Ovary (tissue), 10 donors: ENCODE measurements at places on chromosomes 16 and 17. TPM values are rescaled to one million over a fixed set of nuclear protein-coding genes. Genes with fewer than 3 reads are reported as not detected.

CD300H gene
- total RNA-seq = not detected

KRT39 gene
- 0.69 TPM for total RNA-seq

ERI2 gene
- total RNA-seq = 6.4 TPM

TBC1D3D gene
- total RNA-seq = not detected

ADORA2B gene
- total RNA-seq = not detected

AARS1 gene
- total RNA-seq = 48.3 TPM

TBC1D3B gene
- total RNA-seq = 2.1 TPM

DNA sequence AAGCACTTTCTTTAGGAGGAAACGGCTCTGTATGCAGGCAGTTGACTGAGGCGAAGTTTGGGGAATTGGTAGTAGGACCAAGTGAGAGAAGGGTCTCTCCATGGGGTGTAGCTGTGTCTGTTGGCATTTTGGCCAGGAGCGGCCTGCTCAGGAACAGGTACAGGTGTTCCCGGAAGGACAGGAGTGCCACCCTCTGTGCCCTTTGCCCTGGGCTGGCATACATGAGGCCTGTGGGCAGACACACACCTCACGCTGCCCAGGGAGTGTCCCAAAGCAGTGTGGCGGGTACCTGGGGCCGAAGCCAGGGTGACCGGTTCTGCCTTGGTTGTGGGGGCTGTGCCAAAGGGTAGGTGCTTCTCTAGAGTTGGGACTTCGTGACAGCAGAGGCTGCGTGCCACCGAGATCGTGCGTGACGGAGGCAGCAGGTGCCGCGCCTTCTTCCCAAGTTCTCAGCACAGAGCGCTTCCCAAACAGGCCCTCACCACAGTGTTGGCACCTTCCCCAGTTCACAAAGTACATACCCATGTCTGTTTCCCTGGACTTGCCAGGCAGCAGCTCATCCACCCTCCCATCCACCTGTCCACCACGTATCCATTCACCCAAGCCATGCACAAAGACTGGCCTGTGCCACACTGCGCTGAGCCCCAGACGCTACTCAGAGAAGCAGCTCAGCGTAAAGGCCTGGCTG lies 19.9 kb upstream of the TCF25 start:
- DNase-seq = no peak

GRCh38 chr17:61160204-61160603 lies 239.4 kb upstream of the TBX2 start:
- DNase-seq = no peak

GRCh38 chr17:76687298-76688164 lies 23.2 kb downstream of the MXRA7 start:
- peak; percentile 62 for DNase-seq

- no peak for DNase-seq
Observed at GRCh38 chr17:45197108-45197507, 24.6 kb upstream of the FMNL1 start.

DNA sequence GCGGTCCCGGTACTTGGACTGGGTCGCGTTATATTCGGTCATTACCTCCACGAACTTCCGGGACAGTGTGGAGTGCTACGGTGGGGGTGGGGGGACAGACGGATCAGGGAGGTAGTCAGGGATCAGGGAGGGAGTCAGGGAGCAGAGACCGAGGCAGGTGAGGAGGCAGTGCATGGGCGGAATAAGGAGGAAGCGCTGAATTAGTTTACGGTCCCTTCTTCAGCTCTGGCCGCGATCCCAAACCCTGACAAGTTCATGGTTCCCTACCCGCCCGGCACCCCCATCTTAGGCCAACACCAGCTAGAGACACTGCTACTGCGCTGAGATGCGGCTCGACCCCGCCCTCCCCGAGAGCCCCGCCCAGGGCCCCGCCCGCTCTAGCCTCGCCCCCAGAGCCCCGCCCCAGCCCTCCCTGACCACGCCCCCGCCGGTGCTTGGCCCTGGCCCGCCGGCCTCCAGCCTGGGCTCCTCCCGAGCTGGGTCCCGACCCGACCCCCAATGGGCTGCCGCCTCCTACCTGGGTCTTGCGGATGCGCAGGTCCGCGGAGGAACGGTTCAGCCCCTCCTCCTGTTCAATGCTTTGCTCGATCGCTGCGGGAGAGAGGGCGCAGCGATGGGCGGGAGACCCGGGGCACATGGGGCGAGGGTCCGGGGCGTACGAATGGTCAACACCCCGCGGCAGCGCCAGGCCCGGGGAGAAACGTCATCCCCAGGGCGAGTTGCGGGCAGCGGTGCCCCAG lies 12.1 kb downstream of the HSD3B7 start:
- peak; percentile 76 for DNase-seq

DNA sequence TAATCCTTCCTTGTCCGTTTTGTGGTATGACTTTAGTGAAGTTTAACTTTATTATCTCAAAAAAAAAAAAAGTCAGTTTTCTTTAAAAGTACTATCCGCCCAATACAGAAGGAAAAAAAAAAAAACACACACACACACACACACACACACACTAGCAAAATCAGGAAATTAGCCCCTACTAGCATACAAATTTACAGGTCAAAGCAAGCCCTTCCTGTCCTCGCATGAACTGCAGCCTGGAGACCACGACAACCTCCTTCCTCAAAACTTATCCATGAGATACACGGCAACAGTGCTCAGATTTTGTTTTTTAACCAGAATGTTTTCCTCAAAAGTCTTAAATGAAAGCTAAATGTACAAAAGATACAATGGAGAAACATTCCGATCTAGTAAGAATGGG lies 16.2 kb downstream of the NCOR1 start:
- no peak for DNase-seq

DNA sequence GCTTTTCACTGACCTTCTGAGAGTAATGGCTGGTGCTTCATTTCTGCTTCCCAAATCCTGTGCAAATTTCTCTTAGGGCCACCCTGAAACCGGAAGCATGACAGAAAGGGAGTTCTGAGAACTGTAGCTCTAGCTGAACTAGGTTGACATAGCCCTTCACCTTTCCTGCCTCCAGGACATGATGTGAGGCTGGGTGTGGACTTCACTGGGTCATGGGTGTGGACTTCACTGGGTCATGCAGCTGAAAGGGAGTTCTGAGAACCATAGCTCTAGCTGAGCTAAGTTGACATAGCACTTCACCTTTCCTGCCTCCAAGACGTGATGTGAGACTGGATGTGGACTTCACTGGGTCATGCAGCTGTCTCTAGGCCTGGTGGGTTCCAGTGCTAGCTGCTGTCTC lies 54.3 kb upstream of the NLRP1 start:
- no peak for DNase-seq

GRCh38 chr17:46121841-46122485 lies 71.3 kb downstream of the KANSL1 start:
- DNase-seq = no peak

GRCh38 chr16:526181-527014 lies 1.1 kb upstream of the CAPN15 start:
- peak; percentile 61 for DNase-seq

DNA sequence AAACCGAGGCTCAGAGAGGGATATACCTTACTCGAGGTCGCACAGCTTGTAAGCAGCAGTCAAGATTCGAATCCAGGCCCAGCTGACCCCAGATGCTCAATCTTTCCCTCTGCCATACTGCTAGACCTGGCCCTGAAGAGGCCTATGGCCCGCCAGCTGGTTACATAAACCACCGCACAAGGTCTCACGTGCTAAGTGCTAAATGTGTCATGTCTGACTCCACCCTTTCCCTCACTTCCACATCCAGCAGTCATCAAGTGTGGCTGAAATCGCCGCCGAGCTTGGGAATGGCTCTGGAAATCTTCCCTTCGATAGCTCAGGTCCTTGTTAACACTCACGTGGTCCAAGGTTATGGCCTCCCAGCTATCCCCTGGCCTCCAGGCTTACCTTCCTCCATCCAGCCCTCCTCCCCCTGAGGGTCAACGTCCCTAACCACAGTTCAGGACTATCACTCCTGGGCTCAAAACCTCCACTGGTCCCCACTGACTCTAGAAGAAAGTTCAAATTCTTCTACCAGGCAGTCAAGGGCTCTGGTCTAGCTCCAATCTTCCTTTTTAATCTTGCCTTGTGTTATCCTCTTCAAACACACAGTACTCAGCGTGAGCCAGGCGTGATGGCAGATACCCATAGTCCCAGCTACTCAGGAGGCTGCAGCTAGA lies 3.5 kb downstream of the ZBTB4 start:
- no peak for DNase-seq

- DNase-seq = peak; percentile 84
Observed at GRCh38 chr16:2467528-2468232, 3.4 kb upstream of the NTN3 start.

GRCh38 chr16:12518241-12519175 lies 285.2 kb downstream of the CPPED1 start:
- DNase-seq = no peak

DNA sequence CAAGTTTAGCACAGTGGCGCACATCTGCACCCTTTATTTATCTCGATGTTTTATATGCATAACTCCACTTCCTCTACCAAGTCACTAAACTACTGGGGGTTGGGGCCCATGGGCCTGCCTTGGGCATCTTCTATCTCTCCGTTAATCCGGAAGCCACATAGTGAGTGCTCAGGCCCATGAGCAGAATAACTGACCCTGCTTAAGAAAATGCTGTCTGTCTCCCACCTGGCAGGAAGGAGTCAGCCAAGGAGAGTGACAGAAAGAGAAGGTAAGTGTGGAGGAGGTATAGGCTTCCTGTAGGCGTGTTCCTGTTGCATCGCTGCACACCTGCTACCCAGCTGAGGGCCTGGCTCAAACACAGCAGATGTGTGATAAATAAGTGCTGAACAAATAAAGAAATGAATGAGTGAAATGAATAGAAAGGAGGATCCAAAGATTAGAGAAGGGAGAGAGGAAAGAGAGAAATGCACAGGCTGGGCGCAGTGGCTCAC lies 320.1 kb downstream of the SLC39A11 start:
- DNase-seq = no peak

GRCh38 chr16:19698480-19699465 lies 19.3 kb downstream of the KNOP1 start:
- DNase-seq = no peak

DNA sequence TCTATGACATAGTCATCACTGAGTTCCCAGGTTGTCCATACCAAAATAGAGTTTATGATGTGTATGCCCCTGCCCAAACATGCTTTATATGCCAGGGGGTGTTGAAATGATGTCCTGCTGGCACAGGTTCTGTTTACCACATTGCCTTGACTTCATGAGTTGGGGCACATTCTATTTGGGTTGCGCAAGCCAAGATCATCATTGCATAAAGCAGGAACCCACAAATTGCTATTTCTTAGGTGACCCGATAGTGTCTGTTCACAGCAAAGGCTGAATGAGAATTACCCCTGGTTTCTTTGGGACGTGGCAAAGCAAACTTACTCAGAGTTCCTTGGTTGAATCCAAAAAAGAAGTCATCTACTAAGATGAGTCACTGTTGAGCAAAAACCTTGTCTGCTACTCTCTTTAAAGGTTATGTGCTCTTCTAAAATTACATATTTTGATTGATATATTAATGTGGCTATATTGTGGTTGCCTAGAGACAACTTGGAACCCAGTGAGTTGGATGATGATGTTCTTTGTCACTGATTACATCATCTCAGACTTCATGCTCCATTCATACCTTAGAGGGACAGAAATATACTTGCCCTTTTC lies 912.6 kb upstream of the SOX9 start:
- no peak for DNase-seq

GRCh38 chr17:68102318-68102758 lies 66.8 kb downstream of the KPNA2 start:
- peak; percentile 27 for DNase-seq

DNA sequence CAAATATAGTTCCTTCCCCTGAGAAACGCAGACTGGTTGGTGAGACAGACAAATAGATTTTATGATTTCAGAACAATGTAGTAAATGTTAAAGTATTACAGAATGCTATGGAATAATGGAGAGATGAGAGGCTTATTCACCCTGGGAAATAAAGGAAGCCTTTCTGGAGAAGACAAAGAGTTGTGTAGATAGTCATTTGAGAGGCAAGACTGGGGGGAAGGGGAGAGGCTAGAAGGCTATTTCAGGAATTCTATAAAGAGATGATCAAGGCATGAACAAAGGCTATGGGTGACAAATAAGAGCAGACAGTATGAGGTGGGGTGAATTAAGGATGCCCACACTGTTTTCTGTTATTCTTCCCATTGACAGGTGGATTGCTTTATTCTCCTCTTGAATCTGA lies 211.4 kb downstream of the GRIN2A start:
- no peak for DNase-seq

- DNase-seq = no peak
Observed at GRCh38 chr17:3695129-3695722, 729 bp downstream of the P2RX5 start.

DNA sequence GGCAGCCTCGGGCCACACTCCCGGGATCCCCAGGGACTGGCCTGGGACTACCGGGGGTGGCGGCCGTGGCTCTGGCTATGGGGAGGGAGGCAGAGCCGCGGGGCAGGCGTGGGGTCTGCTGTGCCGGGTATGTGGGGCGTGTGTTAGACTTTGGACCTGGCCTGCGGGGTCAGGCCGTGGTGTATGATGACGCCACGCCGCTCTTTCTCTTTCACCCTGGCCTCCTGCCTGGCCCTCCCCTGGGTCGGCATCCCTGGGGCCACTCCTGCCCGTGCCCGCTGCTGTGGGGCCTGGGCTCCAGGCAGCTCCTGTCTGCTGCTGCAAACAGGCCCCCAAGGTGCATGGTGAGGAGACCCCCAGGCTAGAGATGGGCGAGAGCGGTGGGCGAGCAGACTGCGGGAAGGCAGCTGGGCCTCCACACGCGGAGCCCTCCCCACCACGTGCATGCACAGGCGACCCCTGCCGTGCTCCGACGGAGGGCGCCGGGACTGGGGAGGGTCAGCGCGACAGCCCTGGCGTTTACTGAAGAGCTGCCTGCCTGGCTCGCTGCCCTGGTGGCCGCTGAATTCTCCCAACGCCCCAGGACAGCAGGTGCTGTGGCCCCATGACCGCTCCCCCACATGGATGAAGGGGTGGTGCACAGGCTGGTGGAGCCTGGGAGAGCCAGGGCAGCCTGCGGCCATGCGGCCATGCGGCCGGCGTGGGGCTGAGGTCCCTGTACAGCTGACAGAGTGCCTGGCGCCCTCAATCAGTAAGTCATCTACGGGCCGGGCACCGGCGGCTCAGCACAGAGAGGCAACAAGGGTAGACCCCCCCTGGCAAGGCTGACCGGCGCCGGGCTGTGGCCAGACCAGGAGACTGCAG lies 16.0 kb downstream of the CAPN15 start:
- no peak for DNase-seq

- DNase-seq = no peak
Observed at GRCh38 chr17:59439262-59439661, 107.8 kb downstream of the YPEL2 start.
